ENCODE measurements at places on chromosomes 13 and 19.

- DNase-seq: no peak
These were observed 183.9 kb upstream of the CSNK1A1L start for GRCh38 chr13:37289212-37289935.

GRCh38 chr13:110874508-110874960, 40.3 kb downstream of the ANKRD10 start:
- DNase-seq: peak; percentile 6

DNA sequence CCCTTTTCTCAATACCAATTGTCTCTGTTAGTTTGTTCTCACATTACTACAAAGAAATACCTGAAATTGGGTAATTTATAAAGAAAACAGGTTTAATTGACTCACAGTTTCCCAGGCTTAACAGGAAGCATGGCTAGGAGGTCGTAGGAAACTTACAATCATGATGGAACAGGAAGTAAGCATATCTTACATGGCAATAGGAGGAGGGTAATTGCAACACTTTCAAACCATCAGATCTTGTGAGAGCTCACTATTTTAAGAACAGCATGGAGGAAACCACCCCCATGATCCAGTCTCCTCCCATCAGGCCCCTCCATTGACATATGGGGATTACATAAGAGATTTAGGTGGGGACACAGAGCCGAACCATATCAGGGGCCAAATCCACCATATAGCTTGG, 1210.1 kb upstream of the SPRY2 start:
- no peak for DNase-seq

- DNase-seq: no peak
These were observed 10.1 kb upstream of the HAS1 start for GRCh38 chr19:51733742-51734522.

- DNase-seq: no peak
These were observed 31.2 kb upstream of the TEX29 start for GRCh38 chr13:111289251-111289650.
